ENCODE measurements at places on chromosomes 7 and 10.

DNA sequence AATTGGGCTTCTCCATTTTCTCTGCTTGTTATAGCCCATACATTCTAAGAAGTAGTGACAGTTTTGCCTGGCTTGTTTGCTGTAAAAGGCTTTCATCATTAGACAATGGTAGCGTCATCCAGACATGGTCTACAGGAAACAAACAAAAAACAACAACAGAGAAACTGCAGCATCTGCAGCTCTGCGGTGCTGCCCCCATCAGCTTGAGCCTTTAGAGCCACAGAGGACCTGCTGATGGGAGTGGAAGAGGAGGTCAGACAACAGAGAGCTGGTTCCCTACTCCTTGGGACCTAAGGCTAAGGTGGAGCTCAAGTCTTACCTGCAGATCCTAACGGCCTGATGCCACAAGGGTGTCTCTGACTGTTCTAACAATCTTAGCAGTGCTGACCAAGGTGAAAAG lies 3.1 kb downstream of the INA start:
- DNase-seq: no peak

DNA sequence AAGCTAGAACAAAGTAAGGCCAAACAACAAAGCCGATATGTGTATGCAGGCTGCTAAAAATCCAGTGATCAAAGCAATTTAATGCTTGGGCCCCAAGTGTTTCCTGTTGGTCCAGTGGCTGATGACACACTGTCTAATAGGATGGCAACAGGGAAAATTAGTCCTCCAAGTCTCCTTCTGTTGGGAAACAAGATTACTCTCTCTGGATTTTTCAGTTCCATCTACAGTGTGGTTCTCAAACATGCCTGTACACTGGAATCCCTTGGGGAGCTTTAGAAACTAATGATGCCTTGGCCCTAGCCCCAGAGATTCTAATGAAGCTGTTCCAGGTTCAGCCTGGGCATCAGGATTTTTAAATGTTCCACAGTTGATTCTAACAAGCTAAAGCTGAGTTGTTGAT lies 198.7 kb downstream of the AHR start:
- DNase-seq: no peak

DNA sequence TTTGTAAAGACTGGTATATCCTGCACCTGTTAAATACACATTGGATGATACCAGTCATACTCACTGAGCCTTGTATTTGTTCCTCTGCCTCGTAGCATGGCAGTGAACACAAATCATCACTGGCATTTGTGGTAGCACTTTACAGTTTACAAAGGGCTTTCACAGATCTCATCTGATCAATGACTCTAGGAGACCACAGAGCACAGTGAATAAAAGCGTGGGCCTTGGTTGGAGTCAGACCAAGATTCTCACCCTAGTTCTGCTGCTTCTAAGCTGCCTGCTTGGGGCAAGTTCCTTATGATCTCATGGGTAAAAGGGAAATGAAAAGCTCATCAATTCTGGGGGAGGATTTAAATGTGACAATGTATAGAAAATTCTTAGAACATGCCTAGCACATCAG lies 129.9 kb upstream of the AGK start:
- DNase-seq: no peak

DNA sequence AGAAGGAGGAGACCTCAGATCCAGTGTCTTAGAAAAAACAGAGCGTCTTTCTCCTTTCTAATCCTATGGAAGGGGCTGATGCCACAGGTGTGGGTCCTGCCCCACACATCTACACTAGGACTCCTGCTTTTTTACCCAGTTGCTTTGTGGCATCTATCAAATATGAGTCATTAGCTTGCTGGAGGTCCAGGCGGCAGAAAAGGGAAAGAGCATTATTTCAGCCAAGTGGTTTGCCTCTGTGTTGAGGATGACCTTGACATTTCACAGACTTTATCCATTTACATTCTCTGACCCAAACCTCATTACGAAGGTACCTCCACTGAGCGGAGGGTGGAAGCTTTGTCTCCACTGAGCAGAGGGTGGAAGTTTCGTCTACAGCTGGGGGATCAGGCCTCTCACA lies 308.4 kb upstream of the KLF6 start:
- DNase-seq: no peak

DNA sequence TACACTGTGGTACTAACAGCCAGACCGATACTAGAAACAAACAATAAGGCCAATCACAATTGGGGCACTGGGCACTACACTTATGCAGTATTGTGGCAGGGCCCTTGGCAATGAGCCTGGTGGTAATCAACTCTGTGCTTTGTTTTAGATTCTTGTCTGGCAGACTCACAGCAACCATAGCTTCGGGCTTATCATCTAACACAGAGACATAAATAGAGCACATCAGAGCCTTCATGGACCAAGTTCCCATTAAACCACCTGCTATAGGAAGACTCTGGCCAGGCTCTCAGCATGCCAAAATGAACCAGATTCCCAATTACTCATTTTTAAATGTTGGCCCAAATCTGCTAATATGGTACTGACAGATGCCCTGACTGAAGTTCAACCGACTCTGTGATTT lies 218.6 kb downstream of the DGKI start:
- DNase-seq: no peak

DNA sequence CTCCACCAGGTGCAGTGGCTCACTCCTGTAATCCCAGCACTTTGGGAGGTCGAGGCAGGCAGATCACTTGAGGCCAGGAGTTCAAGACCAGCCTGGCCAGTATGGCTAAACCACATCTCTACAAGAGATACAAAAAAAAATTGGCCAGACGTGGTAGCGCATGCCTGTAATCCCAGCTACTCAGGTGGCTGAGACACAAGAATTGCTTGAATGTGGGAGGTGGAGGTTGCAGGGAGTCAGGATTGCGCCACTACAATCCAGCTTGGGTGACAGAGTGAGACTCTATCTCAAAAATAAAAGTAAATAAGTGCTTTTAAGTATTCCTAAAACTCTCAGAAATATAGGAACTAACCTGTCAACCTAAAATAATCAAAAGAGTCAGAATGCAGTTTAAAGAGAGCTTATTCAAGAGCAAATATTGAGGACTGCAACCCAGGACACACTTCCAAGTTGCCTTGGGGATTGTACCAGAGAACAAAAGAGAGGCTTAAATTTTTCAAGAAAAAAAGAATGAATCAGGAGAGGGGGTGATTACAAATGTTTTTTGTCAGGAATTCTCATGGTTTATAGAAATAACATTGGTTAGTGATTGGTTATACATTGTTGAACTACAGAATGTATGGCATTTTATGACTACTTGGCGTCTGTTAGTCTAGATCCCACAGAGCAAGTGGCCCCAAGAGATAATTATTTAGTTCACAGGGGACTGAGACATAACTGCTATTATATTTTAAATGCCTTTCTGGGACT lies 33.2 kb upstream of the PPP1R9A start:
- no peak for DNase-seq

DNA sequence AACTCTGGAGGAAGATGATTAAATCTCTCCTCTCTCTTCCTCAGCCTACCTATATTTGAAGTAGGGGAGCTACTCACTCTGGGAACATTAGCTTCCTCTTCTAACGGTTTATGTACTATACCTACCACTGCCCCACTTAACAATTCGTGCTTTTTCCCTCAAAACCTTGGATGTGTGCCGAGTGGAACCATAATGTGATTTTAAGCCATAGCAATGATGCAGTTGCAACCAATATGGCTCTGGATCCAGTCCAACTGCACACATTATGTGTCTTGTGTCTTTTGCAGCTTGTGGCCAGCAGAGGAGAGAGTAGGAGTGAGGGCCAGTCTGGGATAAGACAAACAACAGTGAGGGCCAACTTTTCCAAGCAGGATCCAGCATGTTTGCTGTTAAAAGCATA lies 170.7 kb downstream of the GATA3 start:
- DNase-seq: no peak

DNA sequence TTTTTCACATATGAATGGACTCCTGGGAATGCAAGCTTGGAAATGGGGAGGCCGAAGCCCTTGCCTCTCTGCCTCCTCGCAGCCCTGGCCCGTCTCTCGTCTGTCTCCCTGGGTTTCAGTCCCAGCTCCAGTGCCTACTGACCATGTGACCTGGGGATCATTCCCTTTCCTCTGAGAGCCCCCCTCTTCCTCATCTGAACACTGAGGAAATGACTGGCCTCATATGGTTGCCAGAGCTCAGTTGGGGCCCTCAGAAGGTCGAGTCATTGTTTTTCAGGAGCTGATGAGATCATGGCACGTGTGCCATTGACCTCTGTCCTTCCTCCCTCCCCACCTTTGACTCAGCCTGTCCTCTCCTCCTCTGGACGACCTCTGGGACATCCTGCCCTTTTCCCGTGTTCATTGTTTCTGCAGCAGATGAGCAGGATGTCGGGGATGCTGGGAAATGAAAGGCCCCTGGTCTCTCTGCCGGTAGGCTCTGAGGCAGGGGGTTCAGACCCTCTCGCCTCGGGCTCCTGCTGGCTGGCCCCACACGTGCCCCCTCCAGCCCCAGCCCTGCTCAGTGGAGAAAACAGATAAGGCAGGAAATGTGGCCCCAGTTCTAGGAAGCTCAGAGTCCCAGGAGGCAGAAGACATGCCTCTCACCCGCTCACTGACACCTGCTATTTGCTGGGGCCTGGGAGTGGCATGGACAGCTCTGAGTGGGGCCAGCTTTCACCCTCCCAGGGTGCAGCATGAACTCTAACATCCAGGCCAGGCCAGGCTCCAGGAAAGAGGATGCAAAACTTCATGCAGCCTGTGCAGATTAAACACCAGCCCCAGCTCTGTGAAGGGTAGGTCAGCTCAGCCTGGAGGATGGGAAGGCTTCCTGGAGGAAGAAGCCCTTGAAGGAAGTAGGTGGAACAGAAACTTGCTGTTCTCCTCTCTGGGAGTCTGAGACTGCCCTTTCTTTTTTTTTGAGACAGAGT lies 8.3 kb upstream of the PPP1R35 start:
- DNase-seq: no peak

DNA sequence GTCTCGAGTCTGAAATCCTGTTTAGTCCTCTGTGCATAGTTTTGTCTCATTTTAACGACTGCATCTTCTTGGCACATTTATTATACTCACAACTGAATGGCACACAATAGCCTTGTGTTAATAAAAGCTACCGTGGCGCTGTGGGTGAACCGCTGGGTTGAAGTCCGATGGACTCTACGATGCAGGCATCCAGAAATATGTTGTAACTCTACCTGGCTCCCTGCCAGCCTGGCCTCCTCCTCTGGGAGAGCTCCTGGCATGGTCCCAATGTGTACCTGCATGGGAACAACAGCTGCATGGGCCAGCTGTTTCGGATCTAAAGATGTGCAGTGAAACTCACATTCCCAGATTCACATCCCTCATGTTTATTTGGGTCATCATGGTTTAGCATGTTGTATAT lies 3.7 kb upstream of the DPYSL4 start:
- no peak for DNase-seq

DNA sequence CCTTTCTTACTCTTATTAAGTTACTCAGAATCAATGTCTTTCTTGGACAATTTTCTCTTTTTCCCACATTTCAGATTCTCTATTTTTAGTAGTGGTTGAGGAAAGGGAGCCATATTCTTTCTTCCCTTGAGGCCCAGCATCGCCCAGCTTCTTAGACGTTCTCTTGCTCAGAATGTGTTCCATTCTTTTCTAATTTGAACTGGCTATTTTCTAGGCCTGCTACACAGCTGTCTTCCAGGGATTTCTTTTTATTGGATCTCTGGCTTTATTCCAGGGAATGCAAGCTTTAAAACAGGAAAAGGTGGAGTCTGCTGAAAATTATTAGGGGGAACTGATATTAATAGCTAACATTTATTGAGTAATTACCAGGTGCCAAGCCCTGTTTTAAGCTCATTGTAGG lies 58.3 kb downstream of the WIPF3 start:
- DNase-seq: no peak

GRCh38 chr7:46213154-46213537 lies 292.1 kb upstream of the IGFBP3 start:
- DNase-seq: no peak

DNA sequence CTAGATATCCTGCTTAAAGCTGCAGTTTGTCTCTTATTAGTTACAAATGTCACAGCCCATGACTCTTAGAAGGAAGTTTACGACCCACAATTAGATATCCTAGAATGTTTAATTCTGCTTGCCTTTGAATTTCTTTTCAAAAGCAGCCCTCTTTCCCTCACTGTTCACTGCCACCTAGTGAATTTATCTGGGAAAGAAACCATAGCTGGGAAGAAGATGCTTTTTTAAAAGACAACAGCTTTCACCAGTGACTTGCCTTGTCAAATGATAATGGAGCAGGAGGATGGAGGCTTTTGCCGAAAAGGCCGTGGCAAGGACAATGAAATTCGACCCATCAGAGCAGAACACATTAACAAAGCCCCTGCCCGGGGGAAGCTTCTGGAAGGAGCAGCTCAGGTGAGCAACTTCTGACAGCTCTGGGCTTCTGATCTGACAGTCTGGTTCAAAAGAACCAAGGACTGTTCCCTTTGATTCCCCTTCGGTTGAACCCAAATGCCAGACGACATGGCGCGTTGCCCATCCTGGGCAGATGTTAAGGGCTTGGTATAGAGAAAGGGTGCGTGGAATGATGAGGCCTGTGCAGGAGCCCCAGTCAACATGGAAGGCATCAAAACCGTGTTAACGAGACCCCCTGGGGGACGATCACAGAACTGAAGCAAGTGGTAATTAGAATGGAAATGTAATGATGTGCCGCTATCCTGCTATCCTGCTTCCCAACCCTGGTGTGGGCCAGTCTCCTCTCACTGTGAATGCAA lies 236.8 kb downstream of the FRMD4A start:
- DNase-seq: no peak

DNA sequence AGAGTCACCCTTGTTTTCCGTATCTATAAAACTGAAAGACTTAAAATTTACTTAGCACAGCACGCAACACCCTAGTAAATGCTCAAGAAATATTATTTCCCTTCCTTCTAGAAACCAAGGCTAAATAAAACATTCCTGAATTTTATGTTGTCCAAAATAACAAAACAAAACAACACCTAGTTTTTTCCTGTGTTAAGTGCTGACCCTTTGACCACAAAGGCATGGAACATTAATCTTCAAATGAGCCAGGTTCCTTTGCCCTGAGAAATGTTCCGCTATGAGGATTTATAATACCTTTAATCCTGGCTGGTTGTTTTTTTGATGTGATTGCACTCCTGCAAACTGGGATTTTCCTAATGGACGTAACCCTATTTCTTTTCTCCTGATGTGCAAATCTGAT lies 29.0 kb upstream of the DGKI start:
- DNase-seq: no peak

GRCh38 chr10:129972966-129973673 lies 9.0 kb upstream of the EBF3 start:
- DNase-seq: no peak
